Purkinje cell (primary cell): ENCODE measurements at places on chromosomes 2 and 18. TPM values are rescaled to one million over a fixed set of nuclear protein-coding genes. Genes with fewer than 3 reads are reported as not detected.

The ITGA6 gene
- polyA plus RNA-seq = 1.2 and 2.0 TPM in 2 replicates

The ALKAL2 gene
- not detected in 2 replicates for polyA plus RNA-seq

The DHRS9 gene
- polyA plus RNA-seq = not detected in 2 replicates

The SNTG2 gene
- 1.6 and 2.0 TPM in 2 replicates for polyA plus RNA-seq

The CMPK2 gene
- polyA plus RNA-seq = not detected in 2 replicates

The TEX261 gene
- 15.1 and 16.5 TPM in 2 replicates for polyA plus RNA-seq

The TMEM247 gene
- not detected in 2 replicates for polyA plus RNA-seq

The SFTPB gene
- polyA plus RNA-seq = not detected in 2 replicates

The RGPD3 gene
- polyA plus RNA-seq = 0.49 TPM in 1 of 2 replicates, not detected in the other

The IWS1 gene
- polyA plus RNA-seq = 28.2 and 35.4 TPM in 2 replicates

The PRSS56 gene
- polyA plus RNA-seq = not detected in 2 replicates

The GKN2 gene
- not detected in 2 replicates for polyA plus RNA-seq

The LRRTM4 gene
- polyA plus RNA-seq = 9.6 and 21.1 TPM in 2 replicates

The M1AP gene
- polyA plus RNA-seq = 0.56 and 8.3 TPM in 2 replicates

The OTX1 gene
- 0.11 TPM in 1 of 2 replicates, not detected in the other for polyA plus RNA-seq

The LRATD1 gene
- polyA plus RNA-seq = 1.2 and 6.2 TPM in 2 replicates

The SLC38A11 gene
- 1.0 TPM in 1 of 2 replicates, not detected in the other for polyA plus RNA-seq

The CEP68 gene
- polyA plus RNA-seq = 9.9 and 12.9 TPM in 2 replicates

The GALNT3 gene
- polyA plus RNA-seq = not detected in 2 replicates

The HOXD12 gene
- not detected in 2 replicates for polyA plus RNA-seq

The TFCP2L1 gene
- polyA plus RNA-seq = not detected in 2 replicates

The POTEC gene
- not detected in 2 replicates for polyA plus RNA-seq

The CCBE1 gene
- 0.04 TPM in 1 of 2 replicates, not detected in the other for polyA plus RNA-seq

The IL18RAP gene
- polyA plus RNA-seq = not detected in 2 replicates

The UGT1A10 gene
- not detected in 2 replicates for polyA plus RNA-seq

The RSAD2 gene
- polyA plus RNA-seq = 0.24 TPM in 1 of 2 replicates, not detected in the other

The PCGF1 gene
- polyA plus RNA-seq = 35.8 and 37.1 TPM in 2 replicates

The ID2 gene
- 3,601 and 3,850 TPM in 2 replicates for polyA plus RNA-seq

The MRPS5 gene
- polyA plus RNA-seq = 48.6 and 55.4 TPM in 2 replicates

The PCARE gene
- 0.22 TPM in 1 of 2 replicates, not detected in the other for polyA plus RNA-seq

The HRH4 gene
- polyA plus RNA-seq = not detected in 2 replicates

The ROCK2 gene
- 12.3 and 19.8 TPM in 2 replicates for polyA plus RNA-seq

The BARD1 gene
- 0.74 and 6.5 TPM in 2 replicates for polyA plus RNA-seq

The HMSD gene
- 7.1 TPM in 1 of 2 replicates, not detected in the other for polyA plus RNA-seq

The PPP1R1C gene
- 2.3 and 3.5 TPM in 2 replicates for polyA plus RNA-seq

The CCDC141 gene
- 2.9 and 6.1 TPM in 2 replicates for polyA plus RNA-seq

The MYL1 gene
- polyA plus RNA-seq = not detected in 2 replicates

The STAT1 gene
- polyA plus RNA-seq = 18.4 and 19.8 TPM in 2 replicates

The DYNAP gene
- polyA plus RNA-seq = not detected in 2 replicates

The SPP2 gene
- polyA plus RNA-seq = not detected in 2 replicates

The MDH1B gene
- polyA plus RNA-seq = 11.8 TPM in 2 replicates

The AQP12A gene
- not detected in 2 replicates for polyA plus RNA-seq

The XIRP2 gene
- polyA plus RNA-seq = not detected in 2 replicates

The GDF7 gene
- not detected in 2 replicates for polyA plus RNA-seq

The TCF4 gene
- 30.8 and 33.9 TPM in 2 replicates for polyA plus RNA-seq

The CHRND gene
- not detected in 2 replicates for polyA plus RNA-seq

The BCL2 gene
- polyA plus RNA-seq = 1.5 and 1.8 TPM in 2 replicates
